ENCODE measurements at places on chromosomes 5 and 9. TPM values are rescaled to one million over a fixed set of nuclear protein-coding genes. Genes with fewer than 3 reads are reported as not detected.

The PCDHGB2 gene
- total RNA-seq, result 1.2 TPM

DNA sequence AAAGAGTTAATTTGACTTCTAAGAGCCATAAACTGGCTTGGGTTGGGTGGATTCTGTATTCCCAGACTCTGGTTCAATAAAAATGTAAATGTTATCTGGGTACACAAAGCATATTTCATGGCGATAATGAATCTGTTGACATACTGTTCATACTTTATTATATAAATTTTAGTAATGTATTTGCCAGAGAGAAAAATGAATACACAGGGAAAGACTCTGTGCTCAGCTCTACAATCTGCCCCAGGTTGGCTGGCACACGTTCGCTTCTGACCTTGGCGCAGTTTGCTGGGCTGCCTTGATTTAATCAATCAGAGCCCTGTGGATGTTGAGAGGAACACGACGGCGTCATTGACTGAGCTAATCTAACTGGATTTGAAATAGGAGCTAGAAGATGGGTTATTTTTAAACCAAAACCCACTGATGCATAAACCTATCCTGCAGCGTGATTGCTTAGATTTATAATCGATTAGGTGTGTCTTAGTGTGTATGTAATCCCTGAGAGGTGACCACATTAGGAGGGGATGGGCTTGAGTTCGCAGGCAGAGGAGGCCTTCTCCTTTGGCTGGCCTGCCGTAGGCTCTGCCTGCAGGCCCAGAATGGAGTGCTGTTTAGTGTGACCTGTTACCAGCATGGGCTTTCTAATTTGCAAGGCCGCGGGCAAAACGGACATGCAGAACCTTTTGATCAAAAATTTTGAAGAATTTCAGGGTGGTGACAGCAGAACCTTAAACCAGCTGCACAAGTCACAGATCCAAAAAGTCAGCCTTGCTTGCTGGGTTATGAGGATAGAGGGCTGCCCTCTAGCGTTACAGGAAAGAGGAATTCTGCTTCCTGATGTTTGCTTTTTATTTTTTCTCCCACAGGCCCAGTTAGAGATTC lies 3.9 kb upstream of the ADCY2 start:
- DNase-seq, result no peak

The GGTA1 gene
- not detected for total RNA-seq

The PCDHA13 gene
- not detected for total RNA-seq

GRCh38 chr9:131449276-131449675 lies 53.4 kb upstream of the POMT1 start:
- DNase-seq, result no peak

The FOXD4L3 gene
- total RNA-seq, result not detected

The TLX3 gene
- total RNA-seq, result 0.58 TPM
